ENCODE measurements at places on chromosomes 1 and 21. TPM values are rescaled to one million over a fixed set of nuclear protein-coding genes. Genes with fewer than 3 reads are reported as not detected.

SHE gene
- not detected for total RNA-seq

DYNLT5 gene
- 1.7 TPM for total RNA-seq

CLCA4 gene
- not detected for total RNA-seq

USH2A gene
- under 0.01 TPM for total RNA-seq

CDC20 gene
- total RNA-seq, result 51.8 TPM

MCOLN3 gene
- 0.97 TPM for total RNA-seq

BARHL2 gene
- not detected for total RNA-seq

GCSAML gene
- not detected for total RNA-seq

HTR6 gene
- not detected for total RNA-seq

NPPB gene
- 4.7 TPM for total RNA-seq

CYP4B1 gene
- not detected for total RNA-seq

SYCP1 gene
- total RNA-seq, result not detected

- peak; percentile 7 for DNase-seq
Measured at GRCh38 chr1:84884671-84885389, 8.2 kb downstream of the LPAR3 start.

- peak; percentile 40 for DNase-seq
Measured at GRCh38 chr1:55812281-55812680, 597.1 kb upstream of the USP24 start.

GRCh38 chr21:35508139-35508888, 459.2 kb upstream of the RUNX1 start:
- DNase-seq, result peak; percentile 94

- DNase-seq, result peak; percentile 33
Measured at GRCh38 chr1:167095368-167095767, 1.5 kb downstream of the STYXL2 start.

GRCh38 chr1:226657895-226658545, 81.1 kb downstream of the ITPKB start:
- no peak for DNase-seq

GRCh38 chr1:26814377-26814776, 12.1 kb upstream of the ZDHHC18 start:
- DNase-seq, result no peak

- DNase-seq, result no peak
Measured at GRCh38 chr1:110205156-110205555, 5.0 kb upstream of the KCNC4 start.

DNA sequence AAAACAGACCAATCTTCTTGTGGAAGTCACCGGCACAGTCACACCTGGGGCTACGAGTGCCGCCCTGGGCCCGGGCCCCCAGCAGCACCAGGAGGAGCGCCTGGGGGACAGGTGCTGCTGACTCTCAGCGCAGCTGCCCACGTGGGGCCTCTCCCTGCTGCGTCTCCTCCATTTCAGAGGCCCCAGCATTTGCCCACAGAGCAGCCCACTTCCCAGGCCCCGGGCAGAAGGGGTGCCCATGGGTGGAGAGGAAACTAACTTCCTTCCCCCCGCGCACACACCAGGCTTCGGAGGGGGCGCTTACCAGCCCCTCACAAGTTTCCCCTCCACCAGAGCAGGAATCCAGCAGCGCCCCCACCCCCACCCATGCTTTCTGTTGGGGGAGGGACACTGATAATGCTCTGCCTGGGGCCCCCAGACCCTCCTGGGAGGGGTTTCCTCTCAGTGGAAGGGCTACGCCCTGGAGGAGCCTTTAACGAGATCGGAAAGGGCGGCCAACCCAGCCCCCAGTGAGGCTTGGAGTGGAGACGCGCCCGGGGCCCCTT, 440 bp downstream of the TNFRSF25 start:
- DNase-seq, result no peak

DNA sequence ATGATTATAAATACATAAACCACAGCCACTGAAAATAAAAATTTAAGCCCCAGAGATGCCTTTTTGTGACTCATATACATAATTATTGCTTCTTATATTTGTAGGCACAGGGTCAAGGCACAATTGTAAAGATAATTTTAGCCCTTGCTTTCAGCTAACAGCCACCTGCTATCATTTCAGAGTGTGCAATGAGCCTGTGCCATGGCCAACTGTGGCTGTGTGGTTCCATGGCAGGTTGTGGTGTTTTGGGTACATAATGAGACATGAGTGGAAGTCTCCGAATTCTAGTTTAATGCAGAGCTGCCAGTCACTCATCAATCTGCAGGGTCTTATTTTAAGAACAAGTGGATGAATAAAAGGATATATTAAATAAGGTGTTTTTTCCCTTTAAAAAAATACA, 346.9 kb upstream of the SNX7 start:
- no peak for DNase-seq

DNA sequence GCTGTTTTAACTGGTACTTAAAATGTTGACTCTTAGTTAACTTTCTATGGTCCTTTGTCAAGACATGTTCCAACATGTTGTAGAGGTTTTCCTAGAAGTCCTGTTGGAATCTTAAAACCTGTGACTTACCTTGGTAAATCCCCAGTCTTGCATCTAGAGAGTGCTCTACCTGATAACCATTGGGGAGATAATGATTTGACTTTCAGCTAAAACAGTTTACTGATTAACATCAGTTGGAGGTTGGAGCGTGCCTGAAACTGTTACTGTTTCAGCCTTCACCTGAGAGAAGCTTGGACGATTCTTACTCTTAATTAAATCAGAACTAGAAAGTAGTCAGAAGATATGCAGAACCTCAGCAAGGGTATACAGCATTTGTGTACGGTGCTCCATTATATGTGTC, 8.8 kb downstream of the MDM4 start:
- no peak for DNase-seq

DNA sequence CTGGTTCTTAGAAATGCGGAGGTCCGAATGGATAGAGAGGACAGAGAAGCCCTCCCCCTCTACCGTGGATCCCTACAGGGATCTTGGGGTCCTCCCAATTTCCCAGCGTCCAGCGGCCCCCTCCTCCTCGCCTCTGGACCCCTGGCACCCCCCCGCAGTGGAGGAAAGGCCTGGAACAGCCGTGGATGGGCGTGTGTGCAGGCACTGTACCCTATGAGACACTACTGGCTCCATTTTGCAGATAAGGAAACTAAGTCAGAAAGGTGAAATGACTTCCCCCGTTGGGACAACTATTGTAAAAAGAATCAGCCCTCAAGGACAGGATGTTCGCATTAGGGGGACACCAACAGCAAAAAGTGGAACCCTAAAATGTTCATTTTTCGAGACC, 931 bp upstream of the CLSTN1 start:
- no peak for DNase-seq

DNA sequence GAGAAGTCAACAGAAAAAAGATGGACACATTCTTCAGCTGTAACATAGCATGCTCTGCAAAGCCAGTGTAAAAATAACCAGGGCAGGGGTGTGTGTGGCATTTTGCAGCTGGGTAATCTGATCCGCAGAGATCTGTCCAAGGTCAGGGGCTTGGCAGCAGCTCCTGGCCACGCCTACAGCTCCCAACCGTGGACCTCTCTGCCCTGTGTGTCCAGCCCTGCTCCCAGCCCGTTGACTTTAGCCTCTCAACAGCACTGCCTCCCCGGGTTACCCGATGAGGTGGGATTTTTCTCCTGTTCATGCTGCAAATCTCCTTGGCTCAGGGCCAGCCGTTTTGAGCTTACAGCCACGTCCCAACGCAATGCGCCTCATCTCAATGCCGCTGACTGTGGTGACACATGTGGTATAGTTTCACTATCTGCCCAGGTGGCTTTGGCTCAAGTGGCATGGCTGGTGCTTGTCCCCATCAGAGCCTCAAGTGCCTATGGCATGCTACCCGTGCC, 68.1 kb downstream of the VWA5B1 start:
- peak; percentile 48 for DNase-seq

- peak; percentile 92 for DNase-seq
Measured at GRCh38 chr1:109197158-109198042, 16.3 kb upstream of the SARS1 start.

DNA sequence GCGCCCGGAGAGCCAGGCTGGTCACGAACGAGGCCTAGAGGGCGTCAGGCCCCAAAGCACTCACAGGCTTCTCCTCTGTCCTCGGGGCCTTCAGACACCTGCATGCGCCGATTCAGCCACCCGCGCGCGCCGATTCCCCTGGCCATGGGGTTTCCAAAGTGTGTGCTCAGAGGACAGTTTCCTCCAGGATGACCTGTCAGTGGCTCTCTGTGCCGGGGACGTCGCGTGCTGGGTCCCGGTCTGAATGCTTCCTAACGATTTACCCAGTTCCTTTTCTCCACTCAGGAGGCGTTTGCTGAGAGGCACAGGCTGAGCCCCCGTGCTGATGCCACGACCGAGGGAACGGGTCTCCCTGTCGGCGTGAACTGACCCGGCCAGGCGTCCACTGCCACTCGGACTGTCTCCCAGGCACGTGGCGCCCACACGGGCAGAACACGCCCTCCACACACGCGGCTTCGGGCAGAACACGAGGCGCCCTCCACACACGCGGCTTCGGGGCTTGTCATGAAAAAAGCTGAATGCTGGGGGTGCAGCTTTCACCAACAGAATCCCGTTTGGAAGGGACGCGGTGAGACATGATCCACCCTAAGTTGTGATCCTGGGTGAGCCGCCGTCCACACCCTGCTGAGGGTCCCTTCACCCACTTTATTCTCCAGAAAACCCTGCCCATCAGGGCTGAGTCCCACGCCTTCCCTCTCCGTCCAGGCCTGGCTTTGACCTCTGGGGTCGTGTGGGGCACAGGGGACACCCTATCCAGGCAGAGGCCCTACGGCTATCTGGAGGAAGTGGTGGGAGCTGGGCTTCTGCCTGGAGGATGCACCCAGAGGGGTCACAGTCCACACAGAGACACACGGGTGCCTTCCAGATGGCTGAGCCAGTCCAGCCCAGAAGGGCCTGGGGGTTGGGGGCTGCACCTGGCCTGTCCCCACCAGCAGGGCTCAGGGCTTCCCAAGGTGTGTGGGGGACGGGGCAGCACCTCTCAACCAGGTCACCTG, 56.1 kb downstream of the COL6A1 start:
- DNase-seq, result no peak

DNA sequence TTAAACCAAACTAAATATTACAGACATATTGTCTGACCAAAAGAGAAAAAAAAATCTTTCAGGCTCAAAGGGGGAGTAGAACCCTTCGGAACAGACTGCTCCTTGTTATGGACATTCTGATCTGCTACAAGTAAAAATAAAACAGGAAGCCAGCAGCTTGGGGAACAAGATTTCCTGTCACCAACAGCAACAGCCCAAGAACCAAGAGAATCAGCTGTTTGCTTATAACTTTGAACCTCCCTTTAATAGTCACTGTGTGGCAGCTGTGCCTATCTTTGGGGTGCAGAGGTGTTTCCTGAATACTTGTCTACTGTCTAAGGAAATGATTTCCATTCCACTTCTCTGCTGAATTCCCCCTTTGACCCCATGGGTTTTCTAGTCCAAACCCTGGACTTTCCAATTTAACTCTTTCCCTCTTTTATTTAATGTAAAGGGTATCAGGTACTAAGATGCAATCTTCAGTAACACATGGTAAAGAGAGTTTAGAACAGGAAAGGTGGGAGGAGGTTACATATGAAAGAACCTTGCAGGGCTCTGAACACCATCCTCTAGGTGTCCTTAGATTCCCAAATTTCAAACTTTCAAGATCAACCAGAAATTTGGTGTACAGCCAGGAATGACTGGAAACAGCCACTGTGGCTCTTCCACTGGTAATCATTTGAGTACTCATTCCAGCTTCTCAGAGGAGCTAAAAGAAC, 38.6 kb downstream of the GPR3 start:
- DNase-seq, result peak; percentile 22

DNA sequence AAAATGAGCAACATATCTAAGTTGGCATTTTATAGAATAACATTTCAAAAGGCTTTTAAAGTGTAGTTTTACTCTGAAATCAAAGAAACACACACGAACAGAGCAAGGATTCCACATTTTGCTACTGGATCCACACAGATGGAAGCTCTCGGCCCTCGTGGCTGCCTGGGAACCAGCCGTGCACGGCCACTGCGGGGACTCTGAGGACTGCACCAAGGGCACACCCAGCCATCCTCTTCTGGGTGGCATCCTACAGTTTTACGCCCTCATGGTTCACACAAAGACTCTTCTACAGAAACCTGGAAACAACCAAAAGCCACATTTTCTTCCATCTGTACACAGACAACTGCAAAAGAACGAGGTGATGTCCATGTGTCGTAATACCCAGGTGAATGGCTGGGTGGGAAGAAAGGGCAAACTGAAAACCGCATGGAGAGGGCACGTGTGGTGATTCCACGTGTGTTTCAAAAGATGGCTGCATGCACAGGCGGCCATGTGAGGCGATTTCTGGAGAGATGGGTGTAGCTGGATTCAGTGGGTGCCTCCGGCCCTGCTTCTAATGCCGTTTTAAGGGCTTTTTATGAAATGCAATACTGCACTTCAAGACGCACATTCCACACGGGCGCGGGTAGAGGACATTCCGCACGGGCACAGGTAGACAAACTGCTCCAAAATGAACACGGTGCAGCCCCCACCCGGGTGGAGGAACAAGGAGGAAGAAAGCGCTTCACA, 8.1 kb downstream of the POFUT2 start:
- DNase-seq, result no peak

Data from fibroblast of villous mesenchyme (primary cell).